Head of caudate nucleus (tissue), 42 donors: ENCODE measurements at places on chromosomes 1 and 21.
A peak's percentile ranks its signal among the peaks of the same experiment; 100 is the strongest.

DNA sequence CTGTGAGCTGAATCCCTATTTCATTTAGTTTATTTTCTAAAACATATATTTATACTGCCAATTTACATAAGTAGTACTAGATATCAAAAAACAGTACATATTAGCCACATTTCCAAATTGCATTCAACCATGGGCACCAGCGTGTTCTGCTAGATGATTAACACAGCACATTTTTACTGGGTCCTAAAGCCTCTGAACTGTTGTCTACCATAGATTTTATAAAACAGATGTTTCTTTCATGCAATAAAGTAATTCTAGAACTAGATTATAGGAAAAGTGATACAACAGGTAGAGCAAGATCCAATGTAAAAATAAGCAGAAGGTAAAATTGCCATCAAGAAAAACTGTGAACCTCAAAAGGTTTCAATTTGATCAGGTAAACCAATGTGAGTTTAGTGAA lies 108.6 kb downstream of the FAF1 start:
- no peak for DNase-seq

DNA sequence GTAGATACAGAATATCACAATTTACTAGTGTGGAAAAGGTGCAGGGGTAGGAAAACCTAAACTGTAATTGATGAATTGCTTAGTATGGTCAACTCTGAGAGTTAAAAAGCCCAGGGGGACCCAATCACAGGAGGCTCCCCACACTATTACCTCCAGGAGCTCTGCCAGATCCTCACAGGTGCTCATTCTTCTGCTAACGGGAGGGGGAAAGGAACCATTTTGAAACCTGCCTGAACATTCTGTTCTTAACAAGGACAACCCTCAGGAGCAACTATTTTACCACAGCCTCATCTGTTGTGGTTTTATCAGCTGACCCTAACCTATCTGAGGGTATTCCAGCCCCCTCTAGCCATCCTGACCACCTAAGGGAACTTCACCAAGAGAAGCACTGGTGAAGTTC lies 19.1 kb downstream of the PDIK1L start:
- no peak for DNase-seq

DNA sequence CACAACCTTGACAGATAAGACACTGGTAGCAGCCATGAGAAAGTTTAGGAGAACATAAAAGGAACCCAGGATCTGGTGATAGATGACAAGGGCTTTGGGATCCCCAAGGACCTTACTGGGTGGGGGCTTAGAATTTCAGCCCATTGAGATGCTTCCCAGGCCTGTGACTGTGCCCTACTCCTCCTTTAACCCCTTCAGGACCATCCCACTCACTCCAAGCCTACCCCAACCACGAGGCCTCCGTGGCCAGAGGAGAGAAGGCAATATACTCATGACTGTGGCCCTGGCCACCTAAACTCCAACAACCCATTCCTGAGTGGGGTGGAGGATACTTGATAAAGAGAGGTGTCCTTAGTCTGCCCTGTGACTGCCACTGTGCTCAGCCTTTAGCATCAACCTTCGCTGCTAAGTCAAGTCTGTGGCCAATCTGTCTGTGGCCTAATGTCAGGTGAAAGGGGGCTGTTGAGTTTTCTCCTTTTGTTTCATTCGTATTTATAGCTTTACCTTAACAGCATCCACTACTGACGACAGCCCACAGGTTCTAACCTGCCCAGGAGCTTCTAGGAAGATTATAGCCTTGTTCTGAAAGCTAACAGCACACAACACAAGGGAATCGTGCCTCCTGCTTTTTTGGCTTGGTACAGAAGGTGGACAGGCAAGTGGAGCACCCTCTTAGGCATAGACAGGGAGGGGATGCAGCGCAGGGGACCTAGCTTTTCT lies 16.9 kb upstream of the BCAR3 start:
- no peak for DNase-seq

GRCh38 chr1:211920602-211921226 lies 90.2 kb upstream of the LPGAT1 start:
- DNase-seq: no peak

DNA sequence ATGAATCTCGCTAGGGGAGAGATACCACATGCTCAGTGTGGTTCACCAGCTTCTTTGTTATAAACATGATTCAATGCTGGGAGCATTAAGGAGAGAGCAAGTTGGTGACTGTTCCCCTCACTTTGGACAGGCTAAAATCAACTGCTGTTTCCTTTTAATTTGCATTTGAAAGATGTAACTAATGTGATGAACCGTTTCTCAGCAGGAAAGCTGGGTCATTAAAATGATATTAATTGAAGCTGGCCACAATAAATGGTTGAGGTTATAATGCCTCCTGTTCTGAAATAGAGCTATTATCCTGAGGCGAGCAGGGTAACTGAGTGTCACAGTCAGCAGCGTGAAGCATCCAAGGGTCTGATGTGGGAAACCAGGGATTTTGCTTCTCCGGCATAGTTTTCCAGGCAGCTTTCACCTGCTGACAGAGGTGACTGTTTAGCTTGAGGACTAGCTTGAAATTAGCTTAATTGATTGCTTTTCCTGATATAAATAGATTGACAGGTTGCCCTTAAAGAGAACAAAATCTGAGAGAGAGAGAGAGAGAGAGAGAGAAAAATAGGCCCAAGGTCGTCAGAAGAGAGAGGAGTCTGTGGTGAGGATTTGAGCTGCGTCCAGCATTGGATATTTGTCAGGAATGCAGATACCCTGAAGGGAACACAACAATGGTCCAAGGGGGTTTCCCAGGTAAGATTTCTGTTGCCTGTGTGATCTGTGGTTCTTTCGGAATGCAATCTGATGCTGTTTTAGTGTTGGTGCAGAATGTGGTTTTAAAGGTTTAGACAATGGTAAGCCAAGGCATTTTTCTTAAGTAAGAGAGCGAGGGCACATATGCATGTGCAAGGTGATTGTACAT lies 209.7 kb downstream of the PATJ start:
- no peak for DNase-seq

DNA sequence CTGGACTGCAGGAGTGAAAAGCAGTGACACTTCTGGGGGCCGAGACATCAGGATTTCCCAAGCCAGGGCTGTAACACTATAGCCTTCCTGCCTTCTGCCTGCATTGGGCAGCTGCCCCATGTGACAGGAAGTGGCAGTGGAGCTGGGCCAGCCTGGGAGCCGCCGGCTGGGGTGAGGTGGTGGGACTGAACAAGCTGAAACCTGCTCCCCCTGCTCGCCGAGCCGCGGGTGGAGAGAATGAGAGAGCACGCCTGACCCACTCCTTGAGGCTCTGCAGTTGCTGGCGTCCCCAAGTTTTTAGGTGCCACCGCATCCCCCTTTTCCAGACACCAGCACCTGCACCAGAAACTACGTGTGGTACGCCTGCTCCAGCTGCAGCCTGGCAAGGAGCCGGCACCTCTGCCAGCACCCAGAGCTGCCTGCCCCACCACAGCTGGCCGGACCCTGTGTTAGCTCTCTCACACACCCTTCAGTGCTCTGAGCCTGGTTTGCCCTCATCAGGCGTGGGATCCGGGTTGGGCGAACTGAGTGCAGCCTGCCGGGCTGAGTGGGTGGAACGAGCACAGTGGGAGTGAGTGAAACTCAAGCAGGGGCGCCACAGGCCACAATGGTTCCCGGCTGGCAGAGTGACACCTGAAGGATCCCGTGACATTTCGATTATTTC lies 119.4 kb downstream of the AKT3 start:
- DNase-seq: peak; percentile 36

- no peak for DNase-seq
These were observed 24.8 kb downstream of the ST6GALNAC5 start for GRCh38 chr1:76891931-76892622.

DNA sequence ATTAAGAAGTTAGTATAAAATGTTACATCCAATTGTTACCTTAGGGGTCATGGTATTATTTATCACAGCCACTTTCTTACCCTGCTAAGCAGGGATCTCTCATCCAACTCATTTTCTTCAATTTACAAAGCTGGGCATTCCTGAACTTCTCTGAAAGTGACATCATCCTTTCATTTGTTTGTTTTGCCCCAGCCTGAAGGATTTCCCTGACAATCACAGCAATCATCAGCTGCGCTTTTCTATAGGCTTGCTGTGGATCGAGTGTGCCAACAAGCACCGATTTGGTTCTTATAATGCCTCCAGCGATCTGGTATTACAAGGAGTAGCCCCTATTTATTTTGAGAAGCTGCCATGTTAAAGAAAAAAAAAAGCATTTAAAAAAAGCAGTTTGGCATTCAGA lies 240.2 kb downstream of the USH2A start:
- DNase-seq: no peak

DNA sequence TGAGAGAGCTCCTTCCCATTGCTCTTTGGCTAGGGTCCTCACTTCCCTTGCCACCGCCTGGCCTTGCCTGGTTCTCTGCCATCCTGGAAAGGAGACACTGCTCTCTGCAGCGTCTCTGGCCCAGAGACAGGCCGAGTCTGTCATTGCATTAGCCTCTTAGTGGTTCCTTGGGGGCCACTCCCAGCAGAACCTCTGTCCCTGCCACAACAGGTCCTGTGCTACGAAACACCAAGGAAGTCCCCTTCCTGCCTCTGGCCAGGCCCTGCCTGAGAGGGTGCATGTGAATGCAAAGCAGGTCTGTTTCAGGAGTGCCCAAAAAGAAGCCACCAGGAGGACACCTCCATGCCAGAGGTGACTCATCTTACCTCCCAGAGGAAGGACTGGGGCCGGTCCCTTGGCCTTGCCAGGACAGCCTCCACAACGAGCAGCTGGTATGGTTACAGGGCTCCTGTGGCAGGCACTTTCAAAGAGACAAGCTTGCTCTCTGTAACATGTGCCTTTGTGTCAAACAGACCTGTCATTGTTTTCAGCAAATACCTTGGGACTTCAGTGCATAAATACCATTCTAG lies 59.6 kb downstream of the VPS26C start:
- DNase-seq: no peak

- DNase-seq: no peak
These were observed 361.6 kb upstream of the PLD5 start for GRCh38 chr1:242886137-242886536.

- DNase-seq: no peak
These were observed 41.5 kb downstream of the CEP350 start for GRCh38 chr1:179996099-179996498.

DNA sequence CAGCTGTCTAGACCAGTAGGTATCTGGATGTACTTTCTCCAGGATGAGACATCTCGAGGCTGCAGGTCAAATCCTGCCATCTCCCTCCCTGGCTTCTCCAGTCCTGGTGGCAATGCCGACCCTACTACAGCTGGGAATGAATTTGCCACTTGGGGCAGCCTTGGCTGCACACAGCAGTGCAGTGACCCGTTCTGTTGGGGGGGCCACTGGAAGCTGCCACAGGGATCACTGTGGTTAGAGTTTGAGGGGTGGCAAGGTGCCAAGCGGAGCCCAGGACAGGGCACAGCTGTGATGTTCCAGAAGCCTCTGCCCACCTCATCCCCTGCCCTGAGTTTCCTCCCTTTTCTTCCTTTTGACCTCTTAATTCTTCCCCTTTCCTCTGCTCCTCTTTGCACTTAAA lies 17.1 kb downstream of the COL6A2 start:
- peak; percentile 12 for DNase-seq

- DNase-seq: no peak
These were observed 6.1 kb upstream of the PTBP2 start for GRCh38 chr1:96715482-96715881.

DNA sequence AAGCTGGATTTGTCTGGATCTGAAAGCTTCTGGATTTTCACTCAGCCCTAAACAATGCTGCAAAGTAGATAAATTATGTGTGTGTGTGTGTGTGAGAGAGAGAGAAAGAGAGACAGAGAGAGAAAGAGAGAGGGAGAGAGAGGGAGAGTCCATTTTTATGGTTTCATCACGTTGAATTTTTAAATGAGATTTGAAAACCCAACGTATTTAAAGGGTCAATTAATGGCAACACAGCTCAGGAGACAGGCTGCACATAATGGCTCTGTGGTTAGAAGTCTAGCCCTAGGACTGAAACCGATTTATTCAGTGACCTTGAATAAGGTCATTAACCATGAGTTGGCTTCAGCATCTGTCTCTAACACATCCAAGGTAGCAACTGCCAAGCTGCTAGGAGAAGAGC lies 35.3 kb upstream of the FMN2 start:
- DNase-seq: no peak

- DNase-seq: peak; percentile 61
These were observed at the start of gene GMEB1 for GRCh38 chr1:28668191-28668955. GMEB1 (plus strand) TSS chr1:28668784; CDS start chr1:28683613, 14,829 bp downstream.

- DNase-seq: no peak
These were observed 122.3 kb downstream of the DMRTB1 start for GRCh38 chr1:53581476-53581875.

GRCh38 chr1:23964235-23964668 lies 4.6 kb downstream of the PNRC2 start:
- no peak for DNase-seq

GRCh38 chr1:169899519-169900217 lies 6.0 kb upstream of the SCYL3 start:
- DNase-seq: no peak

GRCh38 chr1:232105561-232105960 lies 479.0 kb downstream of the DISC1 start:
- DNase-seq: no peak

DNA sequence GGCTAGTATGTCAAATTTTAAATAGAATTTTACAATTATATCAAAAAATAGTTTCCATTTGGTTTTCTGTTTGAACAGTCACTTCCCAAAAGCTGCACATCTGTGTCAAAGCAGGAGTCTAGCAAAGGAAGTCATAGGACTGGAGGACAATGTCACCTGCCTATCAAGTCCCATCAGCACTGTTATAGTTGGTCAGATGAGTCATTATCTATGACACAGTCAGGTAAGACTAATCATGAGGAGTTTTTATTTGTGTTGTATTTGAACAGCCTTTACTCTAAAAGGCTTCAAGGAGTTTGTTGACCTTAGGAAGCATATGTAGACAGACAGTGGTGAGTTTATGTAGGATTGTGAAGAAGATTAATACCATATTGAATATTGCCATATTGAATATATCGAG lies 74.2 kb upstream of the QSOX1 start:
- no peak for DNase-seq

DNA sequence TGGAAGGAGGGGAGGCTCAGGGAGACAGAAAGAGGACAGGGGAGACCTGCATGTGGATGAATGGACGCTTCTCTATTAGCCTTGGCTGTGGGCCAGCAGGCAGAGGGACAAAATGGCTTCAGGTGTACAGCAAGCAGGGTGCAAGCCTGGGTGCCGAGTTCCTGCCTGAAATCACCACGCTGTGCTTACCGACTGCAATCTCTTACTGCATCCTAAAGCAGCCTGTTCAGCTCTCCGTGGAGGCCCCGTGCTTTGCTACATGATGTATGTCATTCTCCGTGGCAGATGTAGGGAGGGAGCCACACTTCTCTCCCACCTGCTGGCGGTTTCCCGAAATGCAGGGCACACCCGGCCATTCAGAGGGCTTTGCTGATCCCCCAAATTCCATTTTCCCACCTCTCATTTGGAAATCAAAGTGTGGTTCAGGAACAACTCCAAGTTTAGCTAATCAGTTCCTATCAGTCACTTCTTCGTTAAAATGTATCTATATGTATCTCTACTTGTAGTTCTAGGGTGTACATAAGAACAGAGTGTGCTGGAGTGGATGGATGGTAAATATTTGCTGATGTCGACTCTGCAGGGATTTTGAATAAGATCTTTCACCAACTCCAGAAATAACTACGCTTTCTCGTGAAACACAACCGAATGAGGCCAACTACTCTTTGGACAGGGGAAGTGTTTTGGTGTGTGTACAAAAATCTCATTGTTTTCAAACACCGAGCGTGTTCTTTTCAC lies 122.3 kb upstream of the BACE2 start:
- peak; percentile 30 for DNase-seq
